ENCODE measurements at places on chromosomes 11 and 22. TPM values are rescaled to one million over a fixed set of nuclear protein-coding genes. Genes with fewer than 3 reads are reported as not detected.

Gene CENPM
- 61.6 TPM for total RNA-seq

Gene APOL5
- not detected for total RNA-seq

Gene NAP1L4
- 183 TPM for total RNA-seq

Gene CDON
- total RNA-seq, result 35.5 TPM

- DNase-seq, result no peak
These were observed 25.4 kb upstream of the RRAS2 start for GRCh38 chr11:14384338-14384737.

DNA sequence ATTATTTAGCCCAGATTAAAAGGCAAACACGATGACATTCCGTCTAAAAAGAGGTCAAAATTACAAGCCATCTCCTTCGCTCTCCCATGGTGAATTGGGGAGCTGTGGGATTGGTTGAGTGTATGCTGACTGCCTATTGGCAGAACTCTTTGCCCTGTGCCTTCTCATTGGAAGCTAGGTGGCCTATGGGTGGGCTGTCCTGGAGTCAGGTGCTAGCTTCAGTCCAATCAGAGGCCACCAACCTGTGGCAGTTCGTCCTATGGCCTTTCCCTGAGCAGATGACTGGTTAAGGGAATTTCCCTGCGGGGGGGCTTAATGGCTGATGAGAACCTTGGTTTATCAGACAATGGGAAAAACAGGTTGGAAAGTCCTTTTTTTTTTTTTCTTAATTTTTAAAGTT, 3.2 kb upstream of the MTMR3 start:
- DNase-seq, result peak; percentile 47

DNA sequence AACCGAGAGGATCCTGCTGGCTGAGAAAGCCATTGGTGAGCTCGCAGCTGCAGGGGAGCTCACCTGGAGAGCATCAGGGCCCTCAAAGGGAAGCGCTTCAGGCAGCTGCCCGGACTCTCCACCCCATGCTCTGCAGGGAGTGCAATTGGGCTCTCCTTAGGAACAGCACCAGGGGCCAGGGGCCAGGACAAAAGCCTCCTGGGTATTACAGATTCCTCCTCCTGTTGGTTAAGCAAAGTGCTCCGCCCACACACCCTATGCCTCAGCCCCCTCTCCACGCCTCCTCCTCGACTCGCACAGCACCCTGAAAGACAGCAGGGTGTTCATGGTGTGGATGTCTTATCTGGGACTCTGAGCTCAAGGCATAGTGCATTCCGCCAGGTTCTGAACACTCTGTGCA, 139.9 kb downstream of the SHANK2 start:
- no peak for DNase-seq

DNA sequence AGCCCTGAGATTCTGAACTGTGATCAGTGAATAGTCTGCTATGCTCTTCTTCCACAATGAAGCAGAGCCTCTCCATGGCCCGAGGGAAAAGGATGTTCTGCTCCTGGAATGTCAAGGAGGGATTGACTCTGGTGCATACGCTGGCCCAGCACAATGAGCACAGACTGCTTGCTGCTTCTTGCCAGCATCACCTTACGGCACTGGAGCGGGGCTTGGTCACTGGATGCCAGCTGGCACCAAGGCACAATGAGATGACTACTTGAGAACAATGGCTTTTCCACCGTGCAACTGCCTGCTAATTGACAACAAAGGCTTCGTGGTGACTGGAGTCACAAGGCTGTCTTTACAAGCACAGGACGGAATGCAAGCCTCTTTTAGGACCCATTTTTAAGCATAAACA, 139.2 kb downstream of the DSCAML1 start:
- DNase-seq, result no peak

- DNase-seq, result no peak
These were observed 175.6 kb upstream of the TENM4 start for GRCh38 chr11:79616392-79616851.

- DNase-seq, result no peak
These were observed 525.6 kb downstream of the BRD1 start for GRCh38 chr22:49302150-49302460.

DNA sequence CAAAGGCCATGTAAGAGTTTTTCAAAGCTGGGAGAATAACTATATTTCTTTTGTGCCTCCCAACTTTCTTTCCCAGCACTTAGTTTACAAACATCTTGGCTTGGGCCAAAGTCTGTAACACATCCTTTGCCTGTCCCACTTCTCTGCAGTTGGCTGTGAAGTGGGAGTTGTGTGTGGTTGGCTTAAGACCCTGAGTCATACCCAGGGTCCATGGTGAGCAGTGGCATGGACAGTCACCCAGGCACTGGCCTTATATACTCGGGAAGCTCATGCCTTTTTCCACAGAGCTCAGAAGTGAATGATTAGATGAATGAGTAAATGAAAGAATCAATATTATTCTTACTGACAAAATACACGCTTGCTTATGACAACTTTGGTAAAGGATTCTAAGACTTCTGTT, 231.4 kb downstream of the BLID start:
- DNase-seq, result no peak

GRCh38 chr11:128231845-128232410, 355.4 kb downstream of the ETS1 start:
- DNase-seq, result no peak

GRCh38 chr11:115364896-115365295, 139.3 kb downstream of the CADM1 start:
- no peak for DNase-seq

- no peak for DNase-seq
These were observed 359.3 kb downstream of the TBC1D22A start for GRCh38 chr22:47121791-47122190.

DNA sequence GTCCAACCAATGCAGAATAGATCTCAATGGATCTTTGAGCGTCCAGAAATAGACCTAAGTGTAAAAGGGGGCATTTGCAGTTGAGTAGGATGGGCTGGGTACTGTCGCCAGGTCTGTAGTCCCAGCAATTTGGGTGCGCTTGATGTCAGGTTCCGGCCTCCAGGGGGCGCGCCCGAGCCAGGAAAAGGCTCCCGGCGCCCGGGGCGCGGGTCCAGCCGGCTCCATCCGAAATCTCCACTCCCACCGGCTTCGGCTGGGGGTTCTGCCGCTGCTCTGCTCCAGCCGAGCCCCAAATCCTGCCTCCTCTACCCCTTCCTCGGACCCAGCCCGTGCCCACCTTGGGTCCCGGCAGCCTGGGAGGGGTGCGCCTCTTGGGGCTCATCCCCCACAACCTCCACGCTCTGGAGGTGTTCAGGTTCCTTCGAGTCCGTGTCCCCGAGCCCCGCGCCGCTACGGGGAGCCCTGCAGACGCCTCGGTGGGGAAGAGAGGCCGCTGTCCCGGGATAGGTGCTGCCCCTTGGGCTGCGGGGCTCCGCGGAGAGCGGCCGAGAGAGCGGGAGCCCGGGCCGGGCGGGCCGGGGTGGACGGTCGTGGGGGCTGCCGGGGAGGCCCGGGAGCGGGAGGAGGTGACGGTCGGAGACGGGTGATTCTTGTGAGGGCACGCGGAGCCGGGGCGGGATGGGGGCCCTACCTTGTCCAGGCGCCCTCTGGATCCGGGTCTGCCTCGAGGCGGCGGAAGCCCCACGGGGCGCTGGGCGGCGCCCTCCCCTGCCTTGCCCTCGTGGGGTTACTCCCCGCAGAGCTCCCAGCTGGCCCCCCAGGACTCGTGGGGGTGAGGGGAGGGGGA, 13.0 kb upstream of the CYB5R3 start:
- DNase-seq, result peak; percentile 91

DNA sequence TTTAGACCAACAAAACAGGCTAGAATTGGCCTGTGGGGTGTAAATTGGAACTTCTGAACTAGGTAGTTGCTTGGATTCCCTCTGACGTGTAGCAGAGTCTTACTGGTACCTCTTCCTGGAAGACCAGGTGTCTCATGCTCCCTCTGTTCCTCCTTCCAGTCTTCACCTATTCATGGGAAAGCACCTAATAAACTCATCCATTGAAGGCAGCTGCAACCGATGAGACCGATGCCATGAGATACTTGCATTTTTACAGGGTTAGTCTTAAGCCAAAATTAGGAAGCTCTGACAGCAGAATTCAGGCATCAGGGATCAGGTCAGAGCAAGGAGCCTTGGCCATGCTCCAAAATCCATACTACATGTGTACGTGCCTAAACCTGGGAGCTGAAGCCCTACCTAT, 13.2 kb upstream of the HEPHL1 start:
- no peak for DNase-seq

DNA sequence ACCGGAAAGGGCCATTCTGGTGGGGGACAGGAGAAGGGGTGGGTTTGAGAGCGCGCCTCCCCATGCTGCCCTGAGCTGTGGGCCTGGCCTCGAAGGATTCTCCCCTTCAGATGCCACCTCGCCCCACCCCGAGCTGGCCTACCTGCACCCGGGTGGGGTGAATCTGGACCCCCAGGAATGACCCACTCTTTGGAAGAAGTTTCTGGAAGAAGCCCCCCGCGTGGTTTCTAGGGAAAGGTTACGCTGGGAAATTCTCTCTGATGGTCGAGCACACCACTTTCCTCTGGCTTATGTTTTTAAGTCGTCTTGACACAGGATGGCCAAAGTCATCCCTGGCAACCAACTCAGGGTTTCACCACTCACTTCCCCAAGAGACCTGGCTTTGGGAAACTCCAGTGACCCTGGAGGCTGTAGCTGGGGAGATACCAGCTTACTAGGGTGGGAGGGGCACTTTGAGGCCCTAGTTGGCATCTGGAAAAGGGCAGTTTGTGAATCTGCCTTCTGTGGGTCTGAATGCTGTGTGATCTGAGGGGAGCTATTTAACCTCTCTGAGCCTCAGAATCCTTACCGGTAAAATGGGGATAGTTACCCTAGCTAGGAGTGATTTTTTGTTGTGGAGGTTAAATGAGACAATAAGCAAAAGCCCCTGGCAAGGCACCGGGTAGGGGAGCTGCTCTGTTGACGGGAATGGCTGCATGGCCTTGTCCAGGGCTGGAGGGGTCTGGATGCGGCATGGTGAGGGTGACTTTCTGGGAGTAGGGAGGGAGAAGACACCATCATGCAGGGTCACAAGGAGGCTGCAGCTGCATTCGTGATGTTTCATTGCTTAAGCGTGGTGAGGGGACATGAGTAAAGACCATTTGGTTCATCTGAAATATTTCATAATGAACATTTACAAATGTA, 45.3 kb upstream of the ACCSL start:
- no peak for DNase-seq

- no peak for DNase-seq
These were observed 892.9 kb downstream of the OPCML start for GRCh38 chr11:132639403-132639802.

DNA sequence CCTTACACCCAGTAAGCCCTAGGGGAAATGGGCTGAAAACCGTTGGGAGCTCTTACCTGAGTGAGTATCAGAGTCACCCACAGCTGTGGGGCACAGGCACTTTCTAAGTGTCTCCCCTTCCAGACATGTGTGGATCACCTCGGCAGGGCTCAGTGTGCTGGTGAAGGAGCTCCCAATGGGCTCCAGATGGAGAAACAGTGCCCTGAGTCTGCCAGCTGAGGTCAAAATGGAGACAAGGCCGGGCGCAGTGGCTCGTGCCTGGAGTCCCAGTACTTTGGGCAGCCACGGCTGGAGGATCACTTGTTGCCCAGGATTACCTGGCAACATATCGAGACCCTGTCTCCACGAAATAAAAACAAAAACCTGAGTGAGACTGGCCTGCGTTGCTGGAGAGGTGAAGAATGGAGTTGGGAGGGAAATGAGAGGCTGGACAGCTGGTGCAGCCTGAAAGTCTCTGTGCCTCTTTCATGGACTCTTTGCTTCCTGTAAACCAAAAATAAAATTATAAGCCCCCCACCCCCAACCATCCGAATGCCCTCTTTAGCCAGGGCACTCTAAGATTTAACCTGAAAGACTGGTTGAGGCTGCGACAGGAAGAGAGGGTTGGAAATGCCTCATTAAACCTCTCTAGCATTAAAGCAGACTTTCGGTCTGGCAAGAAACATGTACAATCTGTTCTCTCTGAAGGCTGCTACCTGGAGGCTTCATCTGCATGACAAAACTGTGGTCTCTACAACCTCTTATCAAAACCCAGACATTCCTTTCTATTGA, 111.8 kb downstream of the SNX19 start:
- DNase-seq, result no peak

DNA sequence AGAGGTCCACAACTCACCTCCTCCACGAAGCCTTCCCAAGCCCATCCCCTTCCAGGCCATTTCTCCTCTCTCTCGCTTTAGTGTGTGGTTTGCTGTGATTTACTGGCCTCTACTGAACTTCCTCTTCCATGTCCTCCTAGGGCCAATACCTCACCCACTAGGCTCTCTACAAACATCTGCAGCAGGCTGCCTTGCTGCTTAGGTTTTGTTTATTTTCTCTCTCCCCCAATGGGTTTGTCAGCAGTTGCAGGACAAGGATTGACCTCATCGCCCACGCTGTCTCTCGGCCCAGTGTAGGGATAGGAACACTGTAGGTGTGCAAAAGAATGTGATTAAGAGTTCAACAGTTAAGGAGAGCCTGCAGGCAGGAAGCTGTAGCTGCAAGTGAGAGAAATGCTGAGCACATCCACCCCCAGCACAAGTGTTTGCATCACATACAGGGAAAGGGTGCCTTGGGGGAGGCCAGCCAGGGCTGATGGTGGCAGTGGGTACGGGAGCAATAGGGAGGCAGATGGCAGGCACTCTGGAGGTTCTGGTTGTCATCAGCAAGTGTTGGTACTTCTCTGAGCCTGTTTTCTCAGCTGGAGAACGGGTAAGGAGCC, 1.4 kb downstream of the PC start:
- DNase-seq, result peak; percentile 52

- DNase-seq, result no peak
These were observed 4.6 kb upstream of the MICAL3 start for GRCh38 chr22:18028817-18029527.

DNA sequence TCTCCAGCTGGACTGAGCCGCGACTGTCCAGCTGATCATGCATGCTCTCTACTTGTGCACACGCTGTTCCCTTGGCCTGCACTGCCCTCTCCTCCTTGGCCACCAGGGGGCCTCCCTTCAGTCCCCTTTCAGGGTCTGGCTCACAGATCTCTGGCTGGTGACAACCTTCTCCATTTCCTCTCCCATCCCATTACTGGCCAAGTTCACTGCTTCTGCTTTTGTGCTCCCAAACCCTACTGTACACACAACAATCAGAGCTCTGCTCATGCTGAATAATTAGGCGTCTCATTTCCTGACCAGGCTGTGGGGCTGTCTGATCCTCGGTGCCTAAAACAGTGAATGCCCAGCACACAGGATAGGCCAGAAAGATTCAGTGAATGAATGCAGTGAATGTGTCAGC, 224.0 kb upstream of the NARS2 start:
- DNase-seq, result peak; percentile 83

- no peak for DNase-seq
These were observed 414 bp upstream of the PNPLA3 start for GRCh38 chr22:43923191-43923590.

DNA sequence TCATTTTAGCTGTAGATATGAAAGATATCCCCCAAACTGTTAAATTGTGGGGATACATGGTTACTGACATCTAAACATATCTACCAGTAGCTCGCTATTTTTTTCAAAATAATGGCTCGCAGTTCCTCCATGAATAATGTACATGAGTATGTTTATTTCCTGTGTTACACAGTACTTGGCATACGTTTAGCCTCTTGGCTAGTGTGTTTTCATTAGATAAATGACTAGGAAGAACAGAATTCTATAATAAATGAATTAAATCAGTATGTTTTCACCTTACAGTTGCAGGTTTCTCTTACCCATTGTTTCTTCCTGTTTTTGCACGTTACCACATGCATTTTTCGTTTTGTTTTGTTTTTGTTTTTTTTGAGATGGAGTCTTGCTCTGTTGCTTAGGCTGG, 21.8 kb downstream of the RNF169 start:
- no peak for DNase-seq

Data from GM23338 (cell line).